ENCODE measurements at places on chromosomes 6 and 20.
A peak's percentile ranks its signal among the peaks of the same experiment; 100 is the strongest.

GRCh38 chr20:8421981-8422380 lies 289.9 kb downstream of the PLCB1 start:
- no peak for DNase-seq

DNA sequence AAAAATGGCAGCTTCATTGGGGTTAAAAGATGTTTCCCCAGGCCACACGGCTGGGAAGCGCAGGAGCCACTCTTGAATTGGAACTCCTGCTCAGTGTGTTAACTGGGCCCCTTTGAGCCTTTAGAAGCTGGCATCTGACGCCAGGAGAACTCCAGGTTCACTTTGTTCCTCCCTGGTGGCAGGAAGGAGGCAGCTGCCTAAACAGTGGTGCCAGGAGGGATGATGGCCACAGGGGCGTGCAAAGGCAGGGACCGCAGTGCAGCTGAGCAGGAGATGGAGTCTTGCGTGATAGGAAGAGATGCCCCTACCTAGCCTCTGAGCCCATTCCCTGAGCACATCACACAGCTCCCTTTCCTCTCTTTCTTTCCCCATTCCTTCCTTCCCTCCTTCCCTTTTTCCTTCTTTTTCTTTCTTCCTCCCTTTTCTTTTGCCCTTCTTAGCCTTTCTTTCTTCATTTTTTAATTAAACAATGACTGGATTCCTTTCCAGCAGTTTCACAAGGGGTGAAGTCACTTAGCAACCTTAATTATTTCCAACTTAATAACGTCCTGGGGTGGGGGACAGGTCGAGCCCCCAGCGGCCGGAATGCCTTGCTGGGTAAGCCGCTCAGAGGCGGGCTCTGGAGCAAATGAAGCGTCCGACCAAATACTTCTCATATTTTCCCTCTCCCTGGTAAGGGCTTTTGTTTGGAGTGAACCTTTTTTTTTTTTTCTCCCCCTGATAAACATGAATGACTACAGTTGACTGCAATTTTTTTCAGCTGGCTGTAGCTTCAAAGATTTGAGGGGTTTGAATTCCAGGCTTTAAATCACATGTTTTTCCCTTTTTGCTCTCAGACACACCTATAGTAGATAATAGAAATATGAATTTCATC lies 20.8 kb upstream of the BMP7 start:
- no peak for DNase-seq

DNA sequence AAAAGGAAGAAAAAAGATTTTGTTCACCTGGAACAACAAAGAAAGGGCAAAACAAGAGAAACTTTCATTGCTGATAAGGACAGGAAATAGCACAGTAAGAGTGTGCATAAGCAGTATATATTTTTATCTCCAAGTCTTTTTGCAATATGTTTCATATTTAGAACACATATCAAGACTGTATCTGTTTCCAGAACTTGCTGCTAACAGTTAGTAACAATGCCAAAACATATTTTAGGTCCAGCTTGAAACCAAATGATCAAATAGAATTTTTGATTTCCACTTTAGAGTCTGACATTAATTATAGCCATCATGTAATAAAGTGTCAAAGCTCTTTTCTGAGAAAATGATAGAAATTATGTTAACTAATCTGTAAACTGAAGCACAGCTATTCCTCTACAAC lies 143.5 kb upstream of the SUPT3H start:
- DNase-seq = no peak

GRCh38 chr6:154450498-154450897 lies 60.0 kb downstream of the CNKSR3 start:
- no peak for DNase-seq

DNA sequence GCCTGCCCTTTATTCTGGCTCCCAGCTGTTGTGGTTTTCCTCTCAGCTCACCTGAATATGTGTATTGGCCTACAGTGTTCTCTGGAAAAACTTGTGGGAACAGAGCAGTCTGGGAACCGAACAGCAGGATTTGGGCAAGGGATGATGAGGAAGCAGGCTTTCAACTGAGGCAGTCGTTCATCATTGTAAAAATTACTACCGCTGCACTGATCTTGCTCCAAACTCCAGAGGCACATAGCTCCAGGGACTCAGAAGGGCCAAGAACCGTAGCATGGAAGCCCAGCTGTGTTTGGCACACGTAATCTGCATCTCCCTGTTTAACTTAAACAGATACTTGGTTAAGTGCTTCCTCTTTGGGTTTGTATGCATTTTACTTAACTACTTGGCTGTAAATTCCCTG lies 48.3 kb upstream of the EEF1A1 start:
- DNase-seq = no peak

- no peak for DNase-seq
Observed at GRCh38 chr6:167157863-167158262, at the start of gene GPR31. Gene GPR31 (minus strand): TSS chr6:167157980. CDS start chr6:167157831, 149 bp downstream.

GRCh38 chr6:16183187-16183664 lies 54.3 kb downstream of the MYLIP start:
- no peak for DNase-seq

DNA sequence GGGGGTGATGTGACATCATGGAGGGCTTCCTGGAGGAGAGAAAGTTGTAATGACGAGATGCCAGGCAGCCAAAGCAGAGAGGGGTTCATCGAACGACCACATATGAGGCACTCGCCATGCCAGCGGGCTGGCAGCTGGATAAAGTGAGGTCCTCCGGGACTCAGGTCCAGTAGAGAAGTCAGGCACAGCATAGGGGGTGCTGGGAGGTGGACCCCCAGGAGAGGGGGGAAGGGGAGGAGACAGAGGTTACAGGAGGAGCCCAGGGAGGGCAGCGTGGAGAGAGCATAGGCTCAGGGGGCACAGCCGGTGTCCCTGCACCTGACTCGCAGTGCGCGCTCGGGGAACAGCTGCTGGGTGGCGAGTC lies 174.7 kb downstream of the BMP7 start:
- no peak for DNase-seq

GRCh38 chr6:42409581-42409980 lies 42.1 kb downstream of the TRERF1 start:
- DNase-seq = no peak

DNA sequence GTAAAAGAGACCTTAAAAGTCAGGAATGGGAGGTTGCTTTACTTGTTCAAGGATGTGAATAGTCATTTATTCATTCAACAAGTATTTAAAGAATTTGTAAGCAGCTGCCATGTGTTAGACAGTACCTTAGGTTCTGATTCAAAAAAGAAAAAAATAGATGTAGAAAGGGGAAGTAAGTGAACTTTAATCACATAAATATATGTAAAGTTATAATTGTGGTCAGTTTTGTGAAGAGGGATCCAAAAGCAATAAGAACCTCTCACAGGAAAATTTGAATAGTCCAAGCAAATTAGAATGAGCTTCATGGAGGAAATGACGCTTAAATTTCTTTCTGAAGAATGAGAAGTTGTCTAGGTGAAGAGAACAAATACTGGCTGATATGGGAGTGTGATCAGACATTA lies 596.1 kb upstream of the CITED2 start:
- DNase-seq = no peak

- DNase-seq = no peak
Observed at GRCh38 chr6:168480481-168480880, 39.5 kb downstream of the SMOC2 start.

GRCh38 chr6:12265791-12266190 lies 24.4 kb upstream of the EDN1 start:
- DNase-seq = no peak

- no peak for DNase-seq
Observed at GRCh38 chr6:12898603-12899002, 182.0 kb downstream of the PHACTR1 start.

DNA sequence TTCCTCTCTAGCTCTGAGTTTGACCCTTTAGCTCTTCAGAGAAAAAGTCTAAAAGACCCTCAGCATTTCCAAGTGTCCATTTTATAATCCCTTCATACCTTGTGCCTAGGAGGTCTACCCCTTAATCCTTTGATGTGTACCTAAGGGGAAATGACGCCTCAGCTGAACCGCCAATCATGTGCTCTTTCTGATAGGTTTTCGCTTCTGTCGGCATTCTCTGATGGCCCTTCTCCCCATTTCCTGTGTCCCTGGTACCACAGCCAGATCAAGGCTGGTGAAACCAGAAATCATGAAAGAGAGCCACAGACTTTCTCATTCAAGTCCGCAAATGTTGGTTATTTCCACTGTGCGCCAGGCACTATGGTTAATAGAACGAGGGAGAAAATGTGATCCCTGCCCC lies 333.9 kb downstream of the FARS2 start:
- DNase-seq = no peak

GRCh38 chr20:49335476-49335875 lies 57.6 kb upstream of the ZNFX1 start:
- no peak for DNase-seq

DNA sequence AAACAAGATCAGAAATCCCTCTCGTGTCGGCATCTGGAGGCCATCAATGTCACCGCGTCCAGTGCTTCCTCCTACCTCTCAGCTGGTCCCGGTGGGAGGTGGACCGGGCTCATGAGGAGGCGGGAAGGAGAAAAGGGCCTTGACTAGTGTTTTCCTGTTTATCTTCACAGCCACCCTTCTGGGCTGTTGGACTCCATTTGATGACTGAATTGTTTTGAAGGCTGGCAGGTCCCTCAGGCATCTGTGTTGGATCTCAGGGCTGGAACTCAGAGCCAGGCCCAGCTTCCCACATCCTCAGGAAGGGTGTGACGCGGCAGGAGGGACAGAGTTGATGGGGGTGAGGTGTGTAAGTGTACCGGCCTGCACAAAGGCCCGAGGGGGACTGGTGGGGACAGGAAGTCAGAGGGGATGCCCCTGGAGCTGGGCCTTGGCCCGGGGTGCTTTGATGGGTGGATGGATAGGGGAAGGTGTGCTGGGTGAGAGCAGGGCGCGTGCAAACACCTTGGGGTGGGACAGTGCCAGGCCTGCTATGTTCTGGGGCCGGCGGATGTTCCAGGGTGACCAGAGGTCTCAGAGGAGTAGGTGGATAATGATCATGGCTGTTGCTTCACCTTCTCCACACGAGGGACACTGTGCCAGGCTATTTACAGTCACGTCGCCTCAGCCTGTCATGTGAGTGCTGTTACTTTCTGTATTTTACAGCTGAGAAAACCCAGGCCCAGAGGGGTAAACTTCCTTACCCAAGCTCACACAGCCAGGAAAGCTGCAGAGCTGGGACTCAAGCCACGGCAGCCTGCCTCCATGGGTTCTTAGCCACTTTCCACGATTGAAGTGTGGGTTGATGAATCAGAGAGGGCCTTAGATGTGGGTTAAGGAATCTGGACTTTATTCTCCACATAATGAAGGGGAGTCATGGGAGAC lies 17.9 kb upstream of the CHMP4B start:
- DNase-seq = no peak

DNA sequence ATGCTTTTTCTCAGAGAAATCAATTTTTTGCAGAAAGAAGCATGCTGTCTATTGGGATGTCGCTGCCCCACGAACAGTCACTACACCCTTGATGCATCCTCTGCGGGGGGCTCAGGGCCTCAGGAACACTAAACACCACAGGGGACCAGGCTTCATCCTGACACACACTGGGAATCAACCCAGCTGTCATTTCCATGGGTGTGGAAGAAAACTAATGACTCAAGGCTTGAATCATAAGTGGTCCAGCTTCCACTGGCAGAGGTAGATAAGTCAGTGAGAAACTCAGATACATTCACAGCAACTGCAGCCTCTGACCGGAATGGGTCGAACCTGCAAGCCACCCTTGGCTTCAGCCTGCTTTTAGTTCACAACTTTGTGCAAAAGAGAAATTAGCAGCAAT lies 81.3 kb upstream of the SPTLC3 start:
- no peak for DNase-seq

GRCh38 chr20:21509079-21509596 lies 4.7 kb downstream of the NKX2-2 start:
- DNase-seq = no peak

- peak; percentile 38 for DNase-seq
Observed at GRCh38 chr6:128882991-128883611, at the start of gene LAMA2. Gene LAMA2 (plus strand): TSS chr6:128883138. CDS start chr6:128883246, 108 bp downstream.

GRCh38 chr6:15421945-15422733 lies 176.3 kb downstream of the JARID2 start:
- DNase-seq = no peak

GRCh38 chr6:163730246-163731210 lies 316.0 kb downstream of the QKI start:
- no peak for DNase-seq

GRCh38 chr6:91155129-91155785 lies 568.4 kb upstream of the MAP3K7 start:
- no peak for DNase-seq

DNA sequence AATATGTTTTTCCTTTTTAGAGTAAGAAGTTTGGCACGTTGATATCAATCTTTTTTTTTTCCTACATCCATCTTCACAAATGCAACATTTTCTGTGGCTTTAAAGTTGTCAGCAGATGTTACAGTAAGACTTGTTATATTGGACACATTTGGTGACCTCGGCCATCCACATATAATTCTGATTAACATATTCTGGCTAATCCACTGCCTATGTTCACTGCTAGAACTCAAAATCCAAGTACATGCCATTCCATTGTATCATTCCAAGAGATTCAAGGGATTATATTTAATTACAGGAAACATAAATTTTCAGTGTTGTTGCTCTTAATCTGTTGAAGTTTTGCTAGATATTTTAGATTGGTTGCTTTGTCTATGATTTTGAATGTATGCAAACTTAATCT lies 367.6 kb downstream of the TENT5A start:
- no peak for DNase-seq

GRCh38 chr6:109891924-109892323 lies 86.2 kb upstream of the GPR6 start:
- DNase-seq = no peak

GRCh38 chr6:157688960-157689599 lies 134.0 kb upstream of the SNX9 start:
- no peak for DNase-seq

GRCh38 chr6:150846641-150847040 lies 18.9 kb upstream of the MTHFD1L start:
- DNase-seq = no peak

DNA sequence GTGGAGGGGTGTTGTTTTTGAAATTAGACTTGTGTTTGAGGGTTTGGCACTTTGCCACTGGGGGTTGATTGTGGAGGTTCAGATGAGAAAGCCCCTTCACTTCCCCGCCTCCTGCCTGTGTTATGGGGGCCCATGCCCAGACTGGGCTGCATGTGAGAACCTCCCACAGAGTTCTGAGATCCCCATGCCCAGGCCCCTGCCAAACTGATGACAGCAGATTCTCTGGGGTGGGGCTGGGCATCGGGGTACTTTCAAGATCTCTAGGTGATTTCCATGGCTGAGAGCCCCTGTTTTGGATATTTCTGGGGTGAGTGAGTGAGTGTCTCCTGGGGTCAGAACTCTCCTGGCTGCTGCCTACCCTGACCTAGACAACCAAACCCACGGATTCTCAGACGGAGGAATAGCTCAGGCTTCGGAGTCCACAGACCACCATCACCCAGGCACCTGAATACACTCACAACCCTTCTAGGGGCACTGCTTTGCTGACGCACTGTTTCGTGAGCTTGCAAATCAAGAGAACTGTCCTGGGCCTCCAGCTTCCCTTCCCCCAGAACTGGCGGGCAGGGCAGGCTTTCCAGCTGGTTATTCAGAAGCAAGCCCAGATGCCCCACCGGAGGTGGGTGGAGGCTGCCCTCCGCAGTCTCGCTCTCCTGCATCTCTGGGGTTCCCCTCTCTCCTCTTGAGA lies 6.3 kb downstream of the BCAS1 start:
- DNase-seq = no peak
